ENCODE measurements at places on chromosomes 6 and 20.

GRCh38 chr20:62622178-62622876 is 20.0 kb upstream of the SLCO4A1 start:
- no peak for DNase-seq

- peak; percentile 87 for DNase-seq
Observed at GRCh38 chr6:26205161-26205624, 118.0 kb downstream of the HFE start.

DNA sequence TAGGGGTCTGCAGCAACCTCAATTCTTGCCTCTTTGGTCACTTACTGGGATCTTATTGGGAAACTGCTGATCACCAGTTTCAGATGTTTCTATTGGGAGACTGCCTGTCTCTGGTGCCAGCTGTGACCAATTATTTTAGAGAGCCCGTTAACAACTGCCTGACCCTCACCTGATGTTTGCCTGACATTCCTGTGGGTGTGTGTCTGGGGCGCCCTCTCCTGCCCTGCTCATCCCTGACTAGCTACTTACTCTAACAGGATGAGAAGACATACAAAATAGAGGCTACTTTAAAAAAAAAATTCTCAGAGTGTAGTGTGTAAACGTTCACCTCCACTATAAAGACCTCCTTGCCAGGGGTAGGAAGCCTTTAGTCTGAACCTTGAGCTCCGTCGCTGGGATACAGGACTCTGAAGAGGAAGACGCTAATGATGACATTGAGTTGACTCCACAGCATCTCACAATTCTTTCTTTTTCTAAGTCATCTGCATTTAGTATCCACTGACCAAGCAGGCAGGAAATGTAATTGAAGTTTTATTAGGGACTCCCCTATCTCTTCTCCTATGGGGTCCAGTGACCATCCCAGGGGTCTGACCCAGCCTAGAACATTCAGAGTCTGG is 54.6 kb upstream of the DDR1 start:
- DNase-seq, result no peak

DNA sequence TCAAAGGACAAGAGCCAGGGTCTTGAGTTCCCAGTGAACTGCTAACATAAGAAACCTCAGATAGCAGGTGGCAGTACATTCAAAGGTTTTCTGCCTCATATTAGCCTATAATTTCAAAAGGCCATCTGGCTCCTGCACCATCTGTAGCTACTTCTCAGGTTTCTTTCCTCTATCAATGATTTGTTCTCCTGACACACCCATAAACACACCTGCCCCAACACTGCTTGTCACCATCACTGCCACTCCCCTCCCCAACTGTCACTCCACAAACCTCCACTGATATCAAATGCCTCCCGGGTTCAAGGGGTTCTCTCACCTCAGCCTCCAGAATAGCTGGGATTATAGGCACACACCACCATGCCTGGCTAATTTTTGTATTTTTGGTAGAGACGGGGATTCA is 152.7 kb upstream of the SLC22A16 start:
- no peak for DNase-seq

- no peak for DNase-seq
Observed at GRCh38 chr20:62703853-62704228, 4.8 kb upstream of the NTSR1 start.

GRCh38 chr20:56032251-56032650 is 26.9 kb upstream of the CBLN4 start:
- DNase-seq, result no peak

DNA sequence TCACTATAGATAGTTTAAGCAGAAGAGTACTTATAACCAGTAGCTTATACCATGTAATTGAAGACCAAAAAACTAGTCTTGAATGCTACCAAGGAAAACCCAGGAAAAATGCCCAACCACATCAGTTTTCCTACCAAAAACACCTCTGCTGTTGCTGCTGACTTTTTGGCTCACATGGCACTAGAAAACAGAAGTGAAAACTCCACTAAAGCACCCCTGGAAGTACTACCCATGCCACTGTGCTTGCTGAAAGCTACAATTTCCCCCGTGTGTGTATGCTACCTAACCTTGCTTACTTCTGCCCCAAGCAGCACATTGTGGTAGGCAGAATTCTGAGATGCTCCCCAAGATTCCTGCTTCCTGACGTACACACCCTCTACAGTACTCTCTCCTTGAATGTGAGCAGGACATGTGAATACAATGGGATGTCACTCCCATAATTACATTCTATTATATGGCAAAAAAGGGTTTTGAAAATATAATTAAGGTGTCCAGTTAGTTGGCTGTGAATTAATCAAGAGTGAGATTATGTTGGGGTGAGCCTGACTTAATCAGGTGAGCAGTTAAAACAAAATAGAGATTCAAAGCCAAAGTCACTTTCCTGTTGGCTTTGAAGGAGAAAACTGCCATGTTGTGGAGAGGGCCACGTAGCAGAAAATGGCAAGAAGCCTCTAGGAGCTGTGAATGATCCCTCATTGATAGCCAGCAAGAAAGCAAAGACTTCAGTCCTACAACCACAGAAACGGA is 209.8 kb upstream of the MARCKS start:
- no peak for DNase-seq

GRCh38 chr6:163702736-163703135 is 288.2 kb downstream of the QKI start:
- DNase-seq, result no peak

Measured in fibroblast of gingiva (primary cell).